ENCODE measurements at places on chromosomes 1 and 21.

DNA sequence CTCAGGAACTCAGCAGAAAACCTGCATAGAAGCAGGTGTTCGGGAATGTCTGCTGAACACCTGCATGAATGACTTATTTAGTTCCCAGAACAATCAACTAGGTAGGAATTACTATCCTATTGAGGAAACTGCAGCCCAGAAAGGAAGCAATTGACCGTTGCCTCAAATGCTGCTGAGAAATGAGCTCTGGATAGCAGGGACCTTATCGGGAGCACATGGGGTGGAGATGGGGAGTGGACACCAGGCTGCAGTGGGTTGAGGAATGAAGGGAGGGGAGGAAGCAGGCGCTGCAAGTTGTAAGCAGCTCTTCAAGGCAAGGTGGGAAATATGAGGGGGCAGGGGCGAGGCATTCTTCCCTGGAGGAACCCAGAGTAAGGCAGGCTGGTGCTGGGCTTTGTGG, 10.8 kb upstream of the CDCP2 start:
- no peak for DNase-seq

GRCh38 chr21:35026617-35027562, 22.2 kb downstream of the RUNX1 start:
- no peak for DNase-seq

GRCh38 chr1:53361541-53361961, 33.7 kb upstream of the LRP8 start:
- no peak for DNase-seq

GRCh38 chr1:82704966-82705365, 904.2 kb downstream of the ADGRL2 start:
- no peak for DNase-seq

- DNase-seq: no peak
Measured at GRCh38 chr1:101005871-101006270, 19.7 kb downstream of the DPH5 start.

DNA sequence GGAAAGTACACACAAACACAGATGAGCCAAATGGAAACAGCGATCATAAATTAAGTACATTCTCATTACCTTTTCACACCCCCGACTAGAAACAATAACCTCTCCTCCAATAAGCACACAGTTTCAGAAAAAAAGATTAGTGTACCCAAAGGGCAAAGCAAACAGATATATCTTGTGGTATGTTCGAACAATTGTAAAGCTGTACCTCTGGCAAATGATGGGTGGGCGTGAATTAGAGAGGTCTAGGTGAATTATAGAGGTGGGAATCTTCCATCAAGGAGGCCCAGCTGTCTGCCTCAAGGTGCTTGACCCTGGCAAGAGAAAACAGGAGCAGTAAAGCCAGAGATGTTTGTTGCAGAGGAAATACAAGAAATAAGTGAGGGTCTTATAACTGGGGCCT, 715.3 kb upstream of the NEGR1 start:
- no peak for DNase-seq

GRCh38 chr1:94979656-94980581, 53.0 kb upstream of the CNN3 start:
- no peak for DNase-seq

Data from SW 1271 (cell line).